Fibroblast of villous mesenchyme (primary cell): ENCODE measurements at places on chromosomes 4 and X. TPM values are rescaled to one million over a fixed set of nuclear protein-coding genes. Genes with fewer than 3 reads are reported as not detected.
A peak's percentile ranks its signal among the peaks of the same experiment; 100 is the strongest.

GRCh38 chr4:151948351-151949016 lies 187.7 kb upstream of the GATB start:
- DNase-seq: peak; percentile 4

DNA sequence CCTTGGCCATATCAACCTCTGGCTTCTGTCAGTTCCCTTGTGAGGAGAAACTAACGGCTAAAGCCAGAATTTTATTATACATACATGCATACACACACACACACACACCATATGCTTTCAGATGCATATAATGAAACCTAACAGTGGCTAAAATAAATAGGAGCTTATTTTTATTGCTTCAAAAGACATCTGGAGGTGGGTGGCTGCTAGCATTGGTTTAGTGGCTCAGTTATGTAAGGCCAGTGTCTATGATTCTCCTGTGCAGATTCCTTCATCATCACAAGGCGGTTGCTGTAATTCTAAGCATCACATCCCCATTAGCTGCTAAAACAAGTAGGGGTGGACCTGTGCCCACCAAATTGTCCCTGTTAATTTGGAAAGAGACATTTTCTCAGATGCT lies 110.8 kb downstream of the MAPK10 start:
- DNase-seq: no peak

- DNase-seq: no peak
Observed at GRCh38 chrX:115399306-115399705, 109.8 kb downstream of the LUZP4 start.

- DNase-seq: no peak
Observed at GRCh38 chr4:48361012-48361400, 19.7 kb downstream of the SLAIN2 start.

- DNase-seq: no peak
Observed at GRCh38 chrX:19924285-19924684, 36.9 kb upstream of the SH3KBP1 start.

- no peak for DNase-seq
Observed at GRCh38 chr4:7481227-7481626, 46.5 kb upstream of the PSAPL1 start.

GRCh38 chr4:152591876-152592275 lies 56.0 kb upstream of the FBXW7 start:
- no peak for DNase-seq

DNA sequence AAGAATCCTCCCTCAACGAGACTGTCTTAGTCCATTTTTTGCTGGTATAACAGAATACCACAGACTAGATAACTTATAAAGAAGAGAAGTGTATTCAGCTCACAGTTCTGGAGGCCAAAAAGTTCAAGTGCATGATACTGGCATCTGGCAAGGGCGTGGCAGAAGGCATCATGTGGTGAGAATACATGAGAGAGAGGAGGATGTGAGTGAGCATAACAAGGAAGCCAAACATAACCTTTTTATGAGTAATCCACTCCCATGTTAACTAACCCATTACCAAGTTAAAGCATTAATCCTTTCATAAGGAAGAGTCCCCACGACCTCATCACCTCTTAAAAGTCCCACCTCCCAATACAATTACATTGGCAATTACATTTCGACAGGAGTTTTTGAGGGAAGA lies 504.6 kb downstream of the IQCM start:
- DNase-seq: no peak

- peak; percentile 49 for DNase-seq
Observed at GRCh38 chrX:8037593-8038348, 110.6 kb upstream of the PNPLA4 start.

DNA sequence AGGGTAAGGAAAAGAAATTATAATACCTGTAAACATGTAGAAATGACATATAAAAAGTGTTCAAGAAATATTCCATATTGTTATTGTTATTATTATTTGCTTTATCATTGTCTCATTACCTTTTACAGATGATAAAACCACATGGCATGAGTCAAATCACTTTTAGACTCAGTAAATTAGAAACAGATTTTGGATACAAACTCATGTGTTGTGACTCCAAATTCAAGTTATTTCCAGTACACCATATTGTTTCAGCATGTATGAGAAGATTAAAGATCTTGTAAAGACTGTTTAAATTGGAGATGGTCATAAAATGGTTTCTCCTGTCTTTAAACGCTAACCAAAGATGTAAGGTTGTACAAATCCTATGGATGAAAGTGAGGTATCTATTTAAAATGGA lies 18.1 kb downstream of the PPP1R2C start:
- DNase-seq: no peak

DNA sequence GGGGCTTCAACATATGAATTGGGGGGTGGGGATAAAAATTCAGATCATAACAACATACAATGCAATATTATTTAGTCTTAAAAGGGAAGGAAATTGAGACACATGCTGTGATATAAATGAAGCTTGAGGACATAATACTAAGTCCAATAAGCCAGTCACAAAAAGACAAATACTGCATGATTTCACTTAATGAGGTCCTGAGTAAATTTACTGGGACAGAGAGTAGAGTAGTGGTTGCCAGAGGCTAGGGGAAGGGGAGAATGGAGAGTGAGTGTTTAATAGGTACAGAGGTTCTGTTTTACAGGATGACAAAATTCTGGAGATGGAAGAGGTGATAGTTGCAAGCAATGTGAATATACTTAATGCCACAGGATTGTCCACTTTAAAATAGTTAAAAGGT lies 89.2 kb upstream of the RAPGEF2 start:
- no peak for DNase-seq

DNA sequence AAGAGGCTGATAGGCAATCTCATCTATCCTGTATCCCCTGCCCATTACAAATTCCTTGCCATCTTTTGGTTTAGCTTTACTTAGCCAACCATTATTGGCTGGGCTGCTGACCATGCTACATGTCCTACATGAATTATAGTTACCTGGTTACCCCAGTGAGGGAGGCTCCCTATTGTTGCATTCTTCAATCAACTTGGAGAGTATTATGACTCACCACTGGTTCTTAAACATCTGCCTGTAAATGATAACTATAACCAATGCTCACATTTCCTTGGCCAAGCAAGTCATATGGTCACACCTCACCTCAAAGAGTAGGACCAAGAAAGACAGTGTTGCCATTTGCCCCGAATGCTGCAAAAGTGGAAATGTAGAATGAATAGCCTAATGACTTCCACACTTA lies 297.6 kb downstream of the IL15 start:
- DNase-seq: no peak

DNA sequence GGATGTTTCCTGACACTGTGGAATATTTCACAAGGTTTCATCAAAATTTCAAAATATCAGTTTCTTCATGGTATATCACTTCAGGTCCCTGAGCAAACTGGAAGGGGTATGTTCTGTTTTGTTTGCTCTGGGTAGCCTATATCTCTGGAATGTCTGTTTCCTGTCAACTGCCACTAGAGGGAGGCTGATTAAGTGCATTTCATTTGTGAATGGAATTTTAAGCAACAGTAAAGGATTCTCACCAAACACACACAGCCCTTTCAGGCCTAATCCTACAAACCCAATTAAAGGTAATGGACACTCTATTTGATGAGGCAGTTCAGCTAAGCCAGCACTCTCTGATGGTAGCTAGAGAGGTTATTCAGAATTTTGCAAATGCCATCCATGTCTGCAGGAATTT lies 307.1 kb downstream of the TEX13A start:
- DNase-seq: peak; percentile 1

- no peak for DNase-seq
Observed at GRCh38 chrX:24014388-24015018, 12.5 kb downstream of the KLHL15 start.

- DNase-seq: peak; percentile 73
Observed at GRCh38 chrX:63434665-63435064, 83.5 kb upstream of the SPIN4 start.

Gene CXorf49
- not detected in 2 replicates for total RNA-seq

Gene MAP9
- total RNA-seq: 11.3 and 17.7 TPM in 2 replicates

GRCh38 chr4:15158406-15159091 lies 156.3 kb downstream of the CPEB2 start:
- DNase-seq: no peak

Gene SASH3
- not detected in 2 replicates for total RNA-seq

GRCh38 chrX:11460347-11460746 lies 167.1 kb downstream of the AMELX start:
- no peak for DNase-seq

Gene CXCL13
- total RNA-seq: under 0.01 TPM in 1 of 2 replicates, not detected in the other

- DNase-seq: peak; percentile 49
Observed at GRCh38 chrX:123590842-123591486, 141.9 kb downstream of the THOC2 start.

Gene SYAP1
- 39.9 and 51.4 TPM in 2 replicates for total RNA-seq

DNA sequence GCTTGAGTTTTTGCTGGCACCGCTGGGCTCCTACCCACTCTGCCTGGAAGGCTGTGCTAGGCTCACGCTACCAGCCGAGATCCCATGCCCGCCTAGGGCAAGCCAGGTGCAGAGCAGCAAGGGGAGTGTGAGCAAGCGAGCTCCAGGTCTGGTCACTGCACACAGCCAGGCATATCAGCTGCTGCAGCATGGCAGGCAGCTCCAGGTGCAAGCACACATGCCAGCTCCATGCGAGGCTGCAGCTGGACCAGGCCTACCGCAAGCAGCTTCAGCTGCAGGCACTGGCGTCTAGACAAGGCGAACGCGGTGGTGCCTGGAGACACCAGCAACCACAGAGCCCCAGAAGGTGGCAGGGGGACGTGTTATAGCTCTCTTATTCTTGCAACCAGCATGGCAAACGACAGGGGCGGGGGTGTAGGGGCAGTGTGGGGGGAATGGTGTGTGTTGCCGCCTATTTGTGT lies 614.7 kb upstream of the EPHA5 start:
- no peak for DNase-seq

DNA sequence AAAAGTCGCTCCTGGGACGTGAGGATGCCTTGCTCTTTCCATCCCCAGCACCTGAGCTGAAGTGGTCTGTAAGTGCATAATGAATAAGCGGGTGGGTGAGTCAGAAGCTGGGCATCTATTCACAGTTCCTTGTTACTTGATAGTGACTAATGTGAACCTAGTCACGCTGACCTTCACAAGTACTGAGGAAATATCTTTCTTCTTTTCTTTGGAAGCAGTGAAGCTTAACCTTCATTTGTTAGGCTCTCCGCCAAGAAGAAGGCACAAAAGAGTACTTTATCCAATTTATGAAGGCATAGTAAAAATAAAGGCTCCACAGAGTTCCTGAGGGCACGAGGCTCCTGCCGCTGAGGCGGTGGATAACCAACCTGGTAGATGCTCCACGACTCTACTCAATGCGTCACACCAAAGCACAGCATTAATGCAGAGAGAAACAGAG lies 475.7 kb upstream of the SLIT2 start:
- peak; percentile 42 for DNase-seq

Gene TREX2
- 1.9 and 3.0 TPM in 2 replicates for total RNA-seq

GRCh38 chr4:81131563-81131962 lies 83.5 kb downstream of the PRKG2 start:
- DNase-seq: no peak

Gene ADGRG4
- not detected in 2 replicates for total RNA-seq

Gene UGDH
- total RNA-seq: 159 and 163 TPM in 2 replicates

DNA sequence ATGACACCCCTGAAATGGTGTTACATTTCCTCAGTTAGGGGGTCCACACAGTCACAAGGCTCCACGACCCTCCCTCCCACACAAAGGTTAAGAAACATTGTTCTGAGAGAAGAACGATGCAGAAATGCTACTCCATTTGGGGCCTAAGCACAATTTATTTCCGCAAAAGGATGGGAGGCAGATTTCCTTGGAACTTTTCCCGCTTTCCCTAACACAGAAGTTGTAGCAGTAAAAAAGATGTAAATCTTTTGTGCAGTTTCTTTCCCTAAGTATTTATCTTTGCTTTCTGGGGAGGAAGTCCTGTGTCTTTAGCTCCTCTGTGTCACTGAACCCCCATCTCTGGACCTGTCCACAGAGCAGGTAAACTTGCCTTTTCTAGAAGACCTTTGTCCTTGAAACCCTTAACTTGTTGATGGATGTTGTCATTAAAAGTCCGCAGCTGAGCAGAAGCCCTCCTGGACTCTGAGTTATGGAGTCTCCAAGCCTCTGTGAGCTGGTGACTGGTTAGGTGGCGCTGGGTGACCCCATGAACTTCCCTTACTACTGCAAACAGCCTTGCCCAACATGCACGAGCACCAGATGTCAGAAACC lies 67.2 kb upstream of the SHISA3 start:
- DNase-seq: no peak

GRCh38 chr4:184648054-184648312 lies 1.3 kb downstream of the CASP3 start:
- no peak for DNase-seq

- peak; percentile 44 for DNase-seq
Observed at GRCh38 chrX:101409043-101409442, 1.0 kb downstream of the HNRNPH2 start.

GRCh38 chr4:1406394-1406980 lies at the start of gene NKX1-1:
Gene NKX1-1, minus strand, starts transcription at chr4:1406442. Its CDS starts 0 bp downstream, at chr4:1406442.
- no peak for DNase-seq

Gene ABLIM2
- under 0.01 TPM in 1 of 2 replicates, not detected in the other for total RNA-seq

Gene AFM
- not detected in 2 replicates for total RNA-seq

Gene ADH1B
- 0.32 and 0.43 TPM in 2 replicates for total RNA-seq

Gene DCAF4L1
- under 0.01 TPM in 2 replicates for total RNA-seq

DNA sequence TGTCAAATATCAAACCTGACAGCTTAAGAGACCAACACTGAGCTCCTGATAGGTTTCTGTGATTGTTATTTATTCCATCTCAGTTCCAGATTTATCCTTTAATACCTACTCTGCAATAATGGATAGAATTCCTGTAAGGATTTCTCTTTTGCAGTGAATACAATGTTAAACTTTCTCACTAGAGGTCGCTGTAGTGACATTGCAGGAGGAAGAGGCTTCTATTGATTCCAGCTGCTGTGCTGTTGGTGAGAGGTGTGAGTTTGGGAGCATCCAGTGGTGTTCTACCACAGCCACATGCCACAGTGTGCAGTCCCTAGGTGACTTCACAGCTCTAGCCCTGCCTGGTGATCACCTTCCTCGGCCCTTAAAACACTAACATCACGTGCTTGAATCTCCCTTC lies 34.6 kb upstream of the DCAF8L2 start:
- DNase-seq: peak; percentile 35

DNA sequence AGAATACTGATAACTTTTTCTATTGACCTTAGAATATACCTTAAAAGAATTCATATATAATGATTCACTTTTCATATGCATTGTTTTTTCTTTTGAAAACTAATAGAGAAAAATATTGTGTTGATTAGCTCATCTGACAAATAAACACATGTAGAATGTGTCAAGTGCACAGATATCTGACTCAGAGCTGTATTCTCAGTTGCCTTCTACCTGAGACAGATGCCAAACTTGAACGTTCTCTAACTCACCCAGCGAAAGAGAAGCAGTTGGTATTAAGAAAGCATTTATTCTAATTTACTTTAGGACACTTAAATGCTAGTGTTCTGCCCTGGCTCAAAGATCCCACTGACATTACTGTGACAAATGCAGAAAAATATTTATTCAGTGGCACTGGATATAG lies 28.1 kb downstream of the USP53 start:
- no peak for DNase-seq

DNA sequence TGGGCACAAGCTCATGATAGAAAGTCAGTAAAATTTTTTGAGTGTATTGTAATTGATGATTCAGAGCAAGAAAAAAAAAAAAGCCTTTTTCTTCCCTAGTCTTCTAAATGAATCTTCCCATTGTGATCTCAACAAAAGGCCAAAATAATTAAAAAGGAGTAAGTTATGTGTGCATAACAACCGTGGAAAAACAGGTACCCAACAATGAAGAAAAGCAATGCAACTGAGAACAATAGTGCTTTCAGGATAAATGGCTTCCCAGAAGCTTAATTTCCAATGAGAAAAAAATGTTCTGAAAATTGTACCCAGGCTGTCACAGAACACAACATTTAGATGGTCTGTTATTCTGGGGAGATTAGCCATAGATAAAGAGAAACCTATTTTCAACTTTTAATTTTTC lies 399.0 kb upstream of the AGA start:
- no peak for DNase-seq

- DNase-seq: no peak
Observed at GRCh38 chrX:2962381-2962780, 33.2 kb upstream of the ARSD start.
